ENCODE measurements at places on chromosomes 2 and 18.

- no peak for DNase-seq
Measured at GRCh38 chr18:49630246-49630699, 68.4 kb downstream of the LIPG start.

DNA sequence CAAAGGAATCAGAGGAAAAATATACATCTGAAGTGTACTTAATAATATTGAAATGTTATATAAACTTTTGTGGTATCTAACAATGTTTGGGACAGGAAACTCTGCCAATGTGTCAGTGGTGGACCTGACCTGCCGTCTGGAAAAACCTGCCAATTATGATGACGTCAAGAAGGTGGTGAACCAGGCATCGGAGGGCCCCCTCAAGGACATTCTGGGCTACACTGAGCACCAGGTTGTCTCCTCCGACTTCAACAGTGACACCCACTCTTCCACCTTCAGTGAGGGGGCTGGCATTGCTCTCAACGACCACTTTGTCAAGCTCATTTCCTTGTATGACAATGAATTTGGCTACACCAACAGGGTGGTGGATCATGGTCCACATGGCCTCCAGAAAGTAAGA is 32.6 kb downstream of the CALCRL start:
- DNase-seq = no peak

DNA sequence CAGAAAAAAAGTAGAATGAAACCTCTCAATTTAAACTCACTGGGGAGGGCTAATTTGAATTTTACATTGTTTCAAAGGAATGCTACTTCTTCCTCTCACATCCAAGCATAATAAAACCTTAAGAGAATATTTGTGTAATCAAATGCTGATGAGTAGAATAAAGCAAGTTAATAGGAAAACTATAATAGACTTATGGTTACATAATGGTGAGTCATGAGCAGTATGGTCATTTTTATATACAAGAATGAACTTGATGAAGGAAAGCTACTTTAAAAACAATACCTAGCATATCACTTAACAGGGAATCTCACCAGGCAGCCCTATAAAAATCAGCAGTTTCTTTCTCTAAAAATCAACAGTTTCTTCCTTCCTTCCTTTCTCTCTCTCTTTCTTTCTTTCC is 80.3 kb downstream of the VSNL1 start:
- no peak for DNase-seq

- DNase-seq = no peak
Measured at GRCh38 chr2:214995926-214996670, 142.3 kb downstream of the ABCA12 start.

DNA sequence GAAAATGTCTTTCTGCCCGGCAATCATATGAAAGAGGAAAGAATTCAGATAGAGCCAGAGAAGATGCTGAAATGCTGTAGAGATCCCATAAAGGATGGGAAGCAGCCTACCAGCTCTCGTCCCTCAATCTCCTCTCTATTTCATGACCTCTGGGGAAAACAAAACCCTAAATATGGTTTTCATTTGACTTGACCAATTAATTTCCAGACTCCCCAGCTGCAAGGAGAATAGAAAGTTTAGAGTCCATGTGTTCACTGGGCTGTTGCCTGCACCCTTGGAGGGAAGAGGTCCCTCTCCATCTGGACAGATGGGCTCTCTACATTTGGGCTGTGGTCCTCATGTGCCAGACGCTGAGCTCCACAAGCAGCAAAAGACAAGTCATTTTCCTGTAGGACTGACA is 40.6 kb downstream of the CAPN13 start:
- no peak for DNase-seq

DNA sequence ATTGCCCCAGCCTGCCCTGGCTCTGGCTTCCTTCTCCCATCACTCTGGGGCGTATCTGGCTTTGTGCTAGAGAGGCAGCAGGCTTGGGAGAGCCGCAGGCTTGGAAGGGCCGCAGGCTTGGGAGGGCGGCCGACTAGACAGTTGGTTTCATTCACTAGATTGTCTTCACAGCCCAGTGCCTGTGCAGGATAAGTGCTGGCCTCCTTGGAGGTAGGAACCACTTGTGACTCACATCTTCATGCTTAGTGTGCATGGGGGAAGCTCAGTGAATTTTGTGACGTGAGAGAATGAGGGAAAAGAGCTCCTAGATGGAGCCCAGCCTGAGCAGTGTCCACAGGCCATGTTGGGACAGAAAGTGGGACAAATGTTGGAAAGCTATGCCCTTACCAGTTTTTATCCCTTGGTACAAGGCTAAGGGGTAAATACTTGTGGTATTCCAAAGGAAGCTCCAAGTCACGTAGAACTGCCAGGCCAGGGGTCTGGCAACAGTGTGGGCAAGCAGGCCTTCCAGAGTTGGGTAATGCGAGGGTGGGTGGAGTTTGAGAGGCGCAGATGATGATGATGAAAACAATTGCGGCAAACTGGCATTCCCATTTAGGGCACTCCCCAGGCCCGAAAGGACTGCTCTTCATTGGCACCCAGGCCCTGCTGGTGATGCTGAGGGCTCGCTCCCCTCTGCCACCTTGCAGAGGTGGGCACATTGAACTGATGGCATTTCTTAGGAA is 100.1 kb downstream of the DDX1 start:
- no peak for DNase-seq

DNA sequence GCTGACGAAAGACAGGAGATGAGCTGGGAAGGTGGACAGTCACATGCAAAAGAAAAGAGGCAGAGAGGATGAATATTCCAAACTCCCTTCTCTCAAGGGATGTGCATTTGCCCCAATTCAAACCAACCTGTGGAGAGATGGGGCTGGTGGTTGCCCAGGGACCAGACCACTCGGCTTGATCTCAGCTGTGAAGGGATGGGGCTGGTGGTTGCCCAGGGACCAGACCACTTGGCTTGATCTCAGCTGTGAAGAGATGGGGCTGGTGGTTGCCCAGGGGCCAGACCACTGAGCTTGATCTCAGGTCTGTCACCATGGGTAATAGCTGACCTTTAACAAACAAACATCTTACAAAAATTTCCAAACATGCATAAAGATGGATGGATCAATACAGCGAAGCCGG is 42.5 kb upstream of the SALL3 start:
- DNase-seq = no peak

GRCh38 chr2:128433911-128434550 is 115.4 kb upstream of the HS6ST1 start:
- DNase-seq = no peak

DNA sequence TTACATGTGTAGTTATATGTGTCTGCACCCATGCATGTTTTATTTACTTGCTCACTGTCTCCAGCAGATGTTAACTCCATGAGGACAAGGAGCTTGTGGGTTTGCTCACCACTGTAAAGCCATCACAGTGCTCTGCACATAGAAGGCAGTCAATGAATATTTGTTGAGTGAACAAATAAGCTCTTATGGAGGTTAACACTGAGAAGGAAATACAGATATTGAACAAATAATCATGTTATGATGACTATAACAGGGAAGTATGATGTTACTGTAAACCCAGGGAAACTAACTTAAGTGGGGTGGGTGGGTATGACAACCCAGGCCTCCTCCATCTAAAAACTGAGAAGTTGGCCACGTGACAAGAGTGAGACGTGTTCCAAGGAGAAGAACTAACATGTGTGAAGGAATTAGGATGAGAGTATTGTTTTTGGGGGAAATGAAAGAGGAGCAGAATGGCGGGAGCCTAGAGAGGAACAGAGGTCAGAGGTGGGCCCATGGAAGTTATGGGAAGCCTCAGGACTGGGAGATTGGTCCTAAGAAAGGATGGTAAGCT is 6.0 kb upstream of the FAM117B start:
- no peak for DNase-seq

GRCh38 chr2:201136889-201137321 is 20.9 kb downstream of the CFLAR start:
- DNase-seq = no peak

GRCh38 chr18:12398625-12399024 is 9.1 kb upstream of the PRELID3A start:
- DNase-seq = no peak

- no peak for DNase-seq
Measured at GRCh38 chr2:181573140-181573736, 83.7 kb downstream of the CERKL start.

DNA sequence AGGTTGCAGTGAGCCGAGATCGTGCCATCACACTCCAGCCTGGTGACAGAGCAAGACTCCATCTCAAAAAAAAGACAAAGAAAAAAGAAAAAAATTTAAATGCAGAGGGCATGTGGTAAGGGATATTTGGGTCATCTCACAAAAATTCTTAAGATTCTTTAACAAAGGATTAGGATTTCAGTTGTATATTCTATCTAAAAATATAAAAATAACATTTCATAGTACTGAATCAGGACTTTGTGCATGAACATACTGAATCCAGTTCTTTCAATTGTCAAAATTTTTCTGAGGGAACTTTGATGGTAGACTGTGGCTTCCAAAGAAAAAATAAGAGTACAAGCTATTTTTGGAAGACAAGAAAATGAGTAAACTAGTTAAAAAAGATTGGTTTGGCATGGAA is 6.5 kb upstream of the PPP3R1 start:
- no peak for DNase-seq

DNA sequence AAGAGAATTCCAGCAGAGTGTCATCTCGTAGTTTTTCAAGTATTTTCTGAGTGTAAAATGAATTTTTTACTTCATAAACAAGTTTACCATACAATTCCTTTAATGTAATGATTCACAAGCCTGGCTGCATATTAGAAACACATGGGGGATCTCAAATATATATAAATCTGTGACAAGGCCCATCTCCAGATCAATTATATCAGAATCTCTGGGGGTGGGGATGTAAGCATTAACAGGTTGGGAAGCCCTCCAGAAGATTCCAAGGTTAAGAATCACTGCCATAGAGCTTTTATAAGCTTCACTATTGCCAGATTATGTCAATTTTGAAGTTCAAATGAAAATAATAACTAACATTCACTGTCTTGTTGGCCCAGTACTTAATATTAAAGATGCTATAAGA is 111.2 kb downstream of the BAZ2B start:
- DNase-seq = no peak

DNA sequence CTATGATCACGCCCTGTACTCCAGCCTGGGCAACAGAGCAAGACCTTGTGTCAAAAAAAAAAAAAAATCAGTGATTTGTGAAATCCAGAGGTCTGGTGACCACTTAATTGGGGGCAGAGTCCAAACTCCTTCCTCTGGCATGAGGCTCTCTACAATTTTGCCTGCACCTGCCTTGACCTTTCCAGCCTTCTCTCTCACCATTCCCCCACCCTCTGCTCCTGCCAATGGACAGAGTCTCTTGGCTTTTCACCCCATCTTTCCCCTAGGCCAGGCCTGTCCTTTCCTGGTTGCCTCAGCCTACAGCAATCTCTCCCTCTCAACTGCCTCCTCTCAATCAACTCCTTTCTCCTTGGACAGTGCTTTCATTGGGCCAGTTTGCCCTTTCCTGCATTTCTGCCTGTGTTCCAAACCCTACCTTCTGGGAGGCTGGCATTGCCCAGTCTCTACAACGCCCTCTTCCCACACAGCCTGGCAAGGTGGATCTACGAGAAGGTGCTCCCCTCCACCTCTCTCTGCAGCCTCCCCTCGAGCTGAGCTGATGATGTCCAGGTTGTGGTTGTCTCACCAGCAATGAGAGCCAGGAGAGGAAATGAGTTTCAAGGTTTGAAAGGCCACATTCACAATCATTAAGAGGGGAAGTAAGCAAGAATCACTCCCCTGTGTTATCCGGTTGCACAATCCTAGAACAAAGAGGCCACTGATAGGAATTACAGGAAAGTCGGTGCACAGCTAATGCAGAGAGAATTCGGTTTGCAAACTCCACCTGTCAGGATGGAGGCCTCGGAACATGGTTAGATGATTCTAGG is 39.5 kb upstream of the NPAS2 start:
- no peak for DNase-seq

DNA sequence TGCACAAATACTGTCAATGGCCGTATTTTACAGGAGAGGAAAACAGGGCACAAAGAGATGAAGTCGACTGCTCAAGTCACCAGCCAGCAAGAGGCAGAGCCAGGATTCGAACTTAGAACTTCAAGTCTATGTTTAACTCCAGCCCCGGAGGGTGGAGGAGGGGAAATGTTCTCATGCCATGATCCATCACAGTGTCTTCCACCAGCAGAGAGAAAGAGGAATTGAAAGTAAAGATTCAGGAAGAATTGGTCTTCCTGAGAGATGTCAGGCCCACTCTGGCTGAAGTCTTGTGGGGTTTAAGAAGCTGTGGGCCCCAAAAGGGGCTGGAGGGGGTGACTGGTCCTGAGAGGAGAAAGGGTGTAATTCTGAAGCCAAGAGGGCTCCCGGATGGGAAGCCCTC is 260.0 kb downstream of the TNS1 start:
- DNase-seq = no peak

- DNase-seq = no peak
Measured at GRCh38 chr2:168178520-168179324, 68.7 kb downstream of the STK39 start.

DNA sequence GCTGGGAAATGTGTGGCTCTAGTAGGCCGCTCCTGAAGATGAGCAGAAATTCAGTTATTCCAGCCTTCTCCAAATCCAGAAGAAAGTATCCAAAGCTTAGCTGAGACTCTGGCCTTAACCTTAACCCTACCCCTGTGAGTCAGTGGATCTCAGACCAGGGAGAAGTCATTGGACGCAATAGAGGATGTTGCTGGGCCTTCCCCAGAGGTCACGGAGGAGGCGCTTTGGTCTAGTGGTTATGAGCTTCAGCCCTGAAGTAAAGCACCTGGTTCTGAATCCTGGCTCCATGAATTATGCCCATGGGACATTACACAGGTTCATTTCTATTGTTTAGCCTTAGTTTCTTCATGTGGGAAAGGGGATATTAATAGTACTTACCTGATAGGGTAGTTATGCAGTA is 24.0 kb downstream of the PKDCC start:
- no peak for DNase-seq

DNA sequence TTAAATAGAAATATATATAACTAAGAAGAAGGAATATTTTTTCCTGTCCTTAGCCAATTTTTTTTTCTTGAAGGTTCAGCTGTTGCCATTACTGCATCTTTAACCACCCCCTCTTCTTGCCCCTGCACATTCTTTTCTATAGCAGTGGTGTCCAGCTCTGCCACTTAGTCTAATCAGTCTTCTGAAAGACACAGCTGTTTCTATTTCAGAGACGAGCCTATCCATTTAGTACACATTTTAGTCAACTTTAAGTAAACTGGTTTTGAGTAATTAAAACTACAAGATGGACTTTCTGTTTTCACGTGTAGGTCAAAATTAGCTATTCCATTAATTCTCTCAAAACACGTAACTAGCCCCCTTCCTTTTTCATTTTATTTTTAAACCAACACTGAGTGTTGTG is 21.0 kb downstream of the SPOPL start:
- DNase-seq = no peak

DNA sequence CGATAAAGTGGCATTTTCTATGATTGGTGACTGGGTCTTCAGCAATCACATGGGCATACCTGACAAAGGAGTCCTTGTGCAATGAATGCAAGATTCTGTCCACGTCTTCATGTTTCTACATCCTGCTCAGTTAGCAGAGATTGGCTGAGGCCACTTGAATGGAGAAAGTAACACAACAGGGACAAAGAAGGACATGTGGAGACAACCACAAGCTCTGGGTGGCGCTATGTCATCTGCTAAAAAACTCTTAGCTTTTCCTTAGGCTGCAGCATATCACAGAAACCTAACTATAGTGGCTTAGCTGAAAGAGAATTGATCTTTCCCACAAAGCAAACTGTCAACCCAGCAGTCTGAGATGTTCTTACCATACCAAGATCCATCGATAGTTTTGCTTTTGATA is 1109.7 kb downstream of the SOCS6 start:
- DNase-seq = peak; percentile 20

GRCh38 chr18:61340148-61340547 is 6.9 kb downstream of the CDH20 start:
- DNase-seq = no peak

- no peak for DNase-seq
Measured at GRCh38 chr18:12639990-12640880, 17.7 kb downstream of the SPIRE1 start.

- no peak for DNase-seq
Measured at GRCh38 chr2:70686577-70687460, 81.2 kb downstream of the ADD2 start.
